ENCODE measurements at places on chromosomes 3 and 15. TPM values are rescaled to one million over a fixed set of nuclear protein-coding genes. Genes with fewer than 3 reads are reported as not detected.

Gene GOLGA8J
- total RNA-seq, result not detected

Gene GRIP2
- total RNA-seq, result 0.25 TPM

Gene GASK1A
- 10.3 TPM for total RNA-seq

Gene DPPA2
- 1.2 TPM for total RNA-seq

Gene NOX5
- total RNA-seq, result not detected

Gene SCN5A
- 3.9 TPM for total RNA-seq

Gene AGBL1
- total RNA-seq, result 6.2 TPM

Gene BRK1
- 133 TPM for total RNA-seq

Measured in neural progenitor cell (in vitro differentiated cells).